Mesendoderm (in vitro differentiated cells): ENCODE measurements at places on chromosomes 2 and 18.

DNA sequence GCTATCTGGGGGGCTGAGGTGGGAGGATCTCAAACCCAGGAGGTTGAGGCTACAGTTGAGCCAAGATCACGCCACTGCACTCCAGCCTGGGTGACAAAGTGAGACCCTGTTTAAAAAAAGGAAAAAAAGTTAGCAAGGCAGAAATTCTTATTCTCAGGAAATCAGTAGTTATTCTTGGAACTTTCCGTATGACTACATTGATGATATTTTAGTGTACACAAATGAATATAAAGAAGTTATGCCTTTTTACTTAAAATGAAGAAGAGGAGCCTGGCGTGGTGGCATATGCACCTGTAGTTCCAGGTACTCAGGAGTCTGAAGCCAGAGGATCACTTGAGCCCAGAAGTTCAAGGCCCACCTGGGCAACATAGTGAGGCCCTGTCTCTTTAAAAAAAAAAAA, 7.4 kb downstream of the SPDYA start:
- H3K27ac ChIP-seq = no peak overlapping the region
- H3K4me3 ChIP-seq = no peak overlapping the region
- no peaks in the 10 kb centered on the region for H3K27me3 ChIP-seq
- no peaks in the 10 kb centered on the region for H3K4me1 ChIP-seq
- DNase-seq = no peak
- H3K36me3 ChIP-seq = no peaks in the 10 kb centered on the region

DNA sequence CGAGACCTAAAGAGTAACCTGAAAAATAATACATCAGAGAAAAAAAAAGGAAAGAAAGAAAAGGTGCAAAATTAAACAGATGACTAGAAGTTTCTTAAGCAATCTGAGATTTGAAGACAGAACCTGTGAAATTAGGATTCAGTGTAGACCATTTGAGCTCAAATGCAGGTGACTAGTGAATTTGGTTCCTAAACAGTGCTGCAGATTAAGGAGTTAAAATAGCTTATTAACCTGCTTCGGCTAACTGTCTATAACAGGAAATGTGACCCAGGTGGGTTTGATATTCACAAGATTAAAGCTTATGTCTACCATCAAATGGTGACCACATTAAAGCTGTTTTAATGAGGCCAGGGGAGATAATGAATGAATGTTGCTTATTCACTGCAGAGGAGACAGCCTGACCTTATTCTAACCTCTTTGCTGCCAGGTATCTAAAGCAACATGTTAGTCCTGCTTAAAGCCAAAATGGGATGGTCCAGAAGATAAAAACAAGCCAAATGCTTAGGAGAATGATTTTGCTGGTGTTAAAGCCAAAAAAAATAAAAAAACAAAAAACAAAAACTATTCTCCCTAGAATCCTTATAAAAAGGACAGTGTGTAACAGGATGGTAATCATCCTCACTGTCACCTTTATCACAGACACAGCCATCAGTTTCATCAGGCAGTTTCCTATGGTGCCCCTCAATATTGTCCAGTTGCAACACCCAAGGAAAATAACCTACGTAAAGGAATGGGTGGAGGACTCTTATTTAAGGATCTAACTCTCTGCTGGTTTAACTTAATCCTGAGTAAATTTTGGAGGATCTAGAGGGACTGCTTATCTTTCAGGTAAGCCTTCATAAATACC, 769.0 kb upstream of the ZEB2 start:
- H3K27me3 ChIP-seq = no peaks in the 10 kb centered on the region
- no peaks in the 10 kb centered on the region for H3K4me1 ChIP-seq
- H3K36me3 ChIP-seq = no peaks in the 10 kb centered on the region

GRCh38 chr2:216002101-216002678, 11.2 kb downstream of the MREG start:
- H3K4me3 ChIP-seq = no peak overlapping the region
- no peaks in the 10 kb centered on the region for H3K27me3 ChIP-seq
- DNase-seq = no peak
- no peaks in the 10 kb centered on the region for H3K36me3 ChIP-seq

DNA sequence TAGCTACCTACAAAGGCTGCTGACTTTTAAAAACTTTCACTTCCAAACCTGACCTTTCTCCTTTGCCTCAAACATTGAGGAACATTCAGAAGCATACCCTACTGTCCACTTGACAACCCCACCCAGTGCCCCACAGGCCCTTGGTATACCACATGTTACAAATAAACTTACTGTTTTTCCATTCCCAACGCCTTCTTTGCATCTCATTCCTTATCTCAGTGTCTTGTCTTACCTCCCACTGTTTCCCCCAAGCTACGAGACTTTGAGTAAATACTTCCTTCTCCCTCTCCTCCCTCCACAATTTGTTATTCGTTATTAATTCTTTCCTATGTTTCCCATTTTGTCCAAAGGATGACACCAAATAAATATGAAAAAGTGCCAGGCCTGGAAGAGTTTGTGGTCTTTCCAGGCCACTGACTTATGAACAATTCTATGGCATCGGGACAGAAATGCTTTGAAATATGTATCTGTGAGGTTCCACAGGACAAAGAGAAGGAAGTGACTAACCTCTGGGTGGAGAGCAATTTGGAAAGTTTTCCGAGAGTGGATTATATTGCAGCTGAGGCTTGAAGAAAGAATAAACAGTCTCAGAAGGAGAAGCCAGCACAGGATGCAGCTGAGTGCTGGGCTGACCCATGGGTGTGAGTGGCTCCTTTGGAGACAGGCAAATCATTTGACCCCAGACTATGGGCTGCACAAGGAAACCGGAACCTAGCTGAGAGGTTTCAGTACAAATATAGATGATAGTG, 409.0 kb downstream of the LPIN1 start:
- H3K27ac ChIP-seq = no peak overlapping the region
- H3K36me3 ChIP-seq = no peaks in the 10 kb centered on the region
- H3K4me1 ChIP-seq = peaks cover 12% of the 10 kb centered on the region
- peak; percentile 76 for DNase-seq

DNA sequence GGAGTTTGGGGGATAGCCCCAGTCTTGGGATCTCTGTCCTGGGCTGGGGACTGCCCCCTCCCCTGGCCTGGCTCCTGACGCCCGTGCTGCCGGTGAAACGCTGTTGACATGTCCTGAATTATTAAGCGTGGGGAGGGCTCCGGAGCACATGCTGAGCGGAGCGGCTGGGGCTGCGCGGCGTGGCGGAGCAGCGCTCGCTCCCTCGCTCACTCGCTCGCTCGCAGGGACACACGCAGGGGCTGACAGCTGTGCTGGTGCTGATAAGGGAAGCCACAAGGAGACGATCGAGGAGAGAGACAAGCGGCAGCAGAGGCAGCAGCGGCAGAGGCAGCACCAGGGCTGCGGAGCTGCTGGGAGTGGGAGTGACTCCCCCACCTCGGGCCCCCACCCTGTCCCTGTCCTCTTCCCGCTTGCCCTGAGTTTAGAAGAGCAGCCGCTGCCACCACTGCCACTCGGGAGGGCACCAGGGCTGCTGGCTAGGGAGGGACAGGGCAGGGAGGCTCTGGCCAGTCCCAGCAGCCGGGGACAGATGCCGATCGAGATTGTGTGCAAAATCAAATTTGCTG, at the start of gene ASIC4:
ASIC4 (plus strand) TSS at position 287 of the 566 bp plus-strand sequence; CDS start at position 530, 243 bp downstream.
- peaks cover 4% of the 10 kb centered on the region for H3K4me1 ChIP-seq
- no peak for DNase-seq
- H3K36me3 ChIP-seq = no peaks in the 10 kb centered on the region
- no peak within 1 kb of the TSS for H3K4me3 ChIP-seq
- H3K27ac ChIP-seq = no peak within 1 kb of the TSS

DNA sequence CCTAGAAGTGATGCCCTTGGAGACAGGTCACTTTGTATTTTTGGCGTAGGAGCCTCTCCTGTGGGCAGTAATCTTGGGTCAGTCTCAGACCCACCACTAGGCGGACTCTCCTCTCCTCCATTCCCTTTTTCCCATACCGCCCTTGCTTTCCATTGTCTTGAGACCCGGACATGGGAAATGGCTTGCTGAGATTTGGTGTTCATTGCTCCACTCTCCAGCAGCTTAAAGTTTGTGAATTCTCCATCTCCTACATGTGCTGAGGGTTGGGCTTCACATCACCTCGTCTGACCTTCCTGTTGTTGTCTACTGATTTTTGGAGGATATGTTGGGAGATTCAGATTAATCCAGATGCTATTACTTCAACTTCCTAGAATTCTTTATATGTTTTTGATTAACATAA, 159.2 kb upstream of the RAB12 start:
- no peaks in the 10 kb centered on the region for H3K4me1 ChIP-seq
- H3K36me3 ChIP-seq = no peaks in the 10 kb centered on the region
- no peak overlapping the region for H3K4me3 ChIP-seq
- DNase-seq = peak; percentile 80
- H3K27ac ChIP-seq = no peak overlapping the region
